RCC 7860 (cell line): ENCODE measurements at places on chromosomes 6 and 20.

- no peak for DNase-seq
Observed at GRCh38 chr6:12355354-12355753, 65.2 kb downstream of the EDN1 start.

GRCh38 chr20:23246717-23247664, 103.6 kb upstream of the NXT1 start:
- DNase-seq, result no peak

- DNase-seq, result no peak
Observed at GRCh38 chr20:39311851-39312506, 349.8 kb downstream of the DHX35 start.

- DNase-seq, result no peak
Observed at GRCh38 chr6:138323821-138324220, 53.9 kb upstream of the SMIM28 start.

DNA sequence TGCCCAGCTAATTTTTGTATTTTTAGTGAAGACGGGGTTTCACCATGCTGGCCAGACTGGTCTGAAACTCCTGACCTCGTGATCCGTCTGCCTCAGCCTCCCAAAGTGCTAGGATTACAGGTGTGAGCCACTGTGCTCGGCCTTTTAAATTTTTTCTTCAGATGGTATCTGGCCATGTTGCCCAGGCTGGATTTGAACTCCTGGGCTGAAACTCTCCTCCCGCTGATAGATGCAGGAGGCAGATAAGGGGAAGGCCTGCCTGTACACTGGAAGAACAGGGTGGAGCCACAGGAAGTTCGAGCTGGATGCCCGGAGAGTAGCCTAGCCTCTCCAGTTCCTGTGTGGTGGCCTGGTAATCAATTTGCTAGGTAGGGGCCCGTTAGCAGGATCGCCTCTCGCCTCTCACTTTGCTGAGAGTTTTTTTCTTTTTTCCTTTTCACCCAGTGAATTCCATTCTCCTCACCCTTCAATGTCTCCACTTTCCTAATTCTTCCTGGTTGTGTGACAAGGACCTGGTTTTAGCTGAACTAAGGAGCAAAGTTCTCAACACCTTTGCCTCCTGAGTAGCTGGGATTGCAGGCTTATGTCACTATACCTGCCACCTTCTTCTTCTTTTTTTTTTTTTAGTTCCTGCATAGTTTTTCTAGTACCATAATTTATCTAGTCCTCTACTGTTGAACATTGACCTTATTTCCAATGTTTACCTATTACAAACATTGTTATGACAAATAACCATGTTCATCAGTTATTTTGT, 19.4 kb upstream of the ITCH start:
- no peak for DNase-seq

- no peak for DNase-seq
Observed at GRCh38 chr6:29679962-29680361, 990 bp downstream of the ZFP57 start.

GRCh38 chr20:48706116-48706656, 121.6 kb downstream of the PREX1 start:
- DNase-seq, result no peak

GRCh38 chr6:11085758-11086435, 7.7 kb upstream of the SMIM13 start:
- peak; percentile 18 for DNase-seq

DNA sequence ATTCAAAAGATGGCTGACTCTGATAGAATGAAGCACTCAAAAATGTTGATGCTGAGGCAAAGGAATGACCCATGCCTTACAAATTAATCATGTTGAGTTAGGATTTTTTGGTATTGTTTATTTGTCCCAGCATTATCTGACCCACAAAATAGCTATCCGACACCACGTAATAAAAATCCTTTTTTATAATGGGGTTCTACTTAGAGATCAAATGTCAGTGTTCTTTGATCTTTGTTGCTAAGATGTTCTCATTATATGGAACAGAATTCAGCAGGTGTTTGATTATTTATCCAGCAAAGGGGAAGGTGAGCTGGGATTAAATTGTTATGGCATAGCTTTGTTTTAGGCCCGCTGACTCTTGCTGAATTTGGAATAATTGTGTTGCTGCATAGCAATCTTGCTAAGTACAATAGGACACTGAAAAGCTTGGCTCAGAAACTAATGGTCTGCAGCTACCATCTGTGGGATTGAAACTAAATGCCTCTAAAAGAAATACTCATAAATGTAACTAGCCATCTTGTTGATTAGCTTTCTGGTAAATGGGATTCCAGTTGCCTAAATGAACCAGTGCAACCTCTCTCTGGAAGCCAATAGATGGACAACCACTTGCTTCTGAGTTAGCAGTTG, 180.2 kb upstream of the HDAC2 start:
- DNase-seq, result no peak

DNA sequence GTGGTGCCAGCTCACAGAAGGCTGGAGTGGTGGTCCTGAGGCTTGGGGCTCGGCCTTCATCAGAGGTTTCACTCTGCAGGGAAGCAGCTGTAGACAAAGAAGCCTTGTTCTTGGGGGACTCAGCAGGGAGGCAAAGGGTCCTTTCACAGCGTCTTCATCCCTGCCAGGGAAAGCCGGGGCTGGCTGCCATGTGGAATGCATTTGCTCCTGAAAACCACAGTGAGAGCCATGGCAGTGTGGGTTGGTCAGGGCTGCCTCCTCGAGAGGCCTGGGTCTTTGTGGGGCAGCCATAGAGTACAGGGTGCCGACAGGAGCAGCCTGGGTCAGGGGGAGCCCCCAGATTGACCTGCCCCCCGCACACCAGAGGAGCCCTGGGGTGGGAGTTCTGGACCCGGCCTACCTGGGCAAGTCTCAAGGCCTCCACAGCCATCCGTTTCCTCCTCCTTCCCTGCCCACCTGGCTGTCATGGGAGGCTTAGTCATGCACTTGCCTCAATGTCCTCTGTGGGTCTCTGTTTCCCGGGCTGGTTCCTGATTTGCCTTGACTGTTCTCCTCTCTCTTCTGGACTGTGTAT, 144.0 kb downstream of the CDC5L start:
- no peak for DNase-seq

GRCh38 chr6:148850964-148851363, 104.1 kb downstream of the UST start:
- DNase-seq, result no peak

- DNase-seq, result no peak
Observed at GRCh38 chr20:37955511-37955910, 52.6 kb downstream of the VSTM2L start.

DNA sequence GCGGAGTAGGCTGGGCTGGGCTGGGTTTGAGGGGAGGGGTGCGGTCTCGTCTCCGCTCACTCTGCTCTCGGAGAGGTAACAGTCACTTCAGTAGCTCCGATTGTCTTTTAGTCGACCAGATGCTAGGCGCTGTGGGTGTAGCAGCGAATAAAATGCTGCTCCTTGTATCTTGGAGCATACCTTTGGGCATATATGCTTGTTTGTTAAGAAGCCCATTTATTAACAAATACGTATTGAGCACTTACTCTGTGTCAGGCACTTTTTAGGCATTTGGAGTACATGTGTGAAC, 545 bp downstream of the ACTR5 start:
- no peak for DNase-seq

DNA sequence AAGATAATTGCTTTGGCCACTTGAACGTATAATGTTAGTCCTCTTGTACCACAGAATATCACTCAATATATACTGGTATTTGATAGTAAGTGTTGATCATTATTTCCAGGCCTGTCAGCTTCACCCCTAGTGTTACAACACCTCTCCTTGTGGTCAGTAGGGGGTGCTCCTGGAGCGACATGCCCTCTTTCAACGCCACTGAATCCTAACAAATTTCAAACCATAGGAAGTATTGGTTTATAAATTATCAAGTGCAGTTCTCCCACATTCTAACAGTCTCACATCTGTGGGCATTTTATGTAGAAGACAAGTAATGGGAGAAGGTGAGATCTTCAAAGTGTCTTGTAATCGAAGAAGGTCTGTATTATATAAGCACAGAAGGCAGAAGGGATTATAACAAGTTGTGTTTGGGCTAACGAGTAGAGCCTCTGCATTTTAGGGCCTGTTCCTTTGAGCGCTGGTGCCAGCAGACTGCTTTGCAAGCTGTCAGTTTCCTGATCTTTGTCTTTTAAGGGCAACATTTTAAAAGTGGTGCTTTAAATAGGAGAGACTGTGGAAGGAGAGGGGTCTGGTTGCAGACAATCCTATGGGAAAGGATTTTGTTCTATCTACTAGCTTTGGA, 57.1 kb upstream of the CEP162 start:
- no peak for DNase-seq

GRCh38 chr6:60952500-60952899, 1333.5 kb downstream of the KHDRBS2 start:
- no peak for DNase-seq

GRCh38 chr6:160963651-160964050, 27.9 kb upstream of the MAP3K4 start:
- DNase-seq, result no peak

- DNase-seq, result no peak
Observed at GRCh38 chr6:45148711-45149341, 179.3 kb upstream of the RUNX2 start.

GRCh38 chr6:16752206-16752866, 8.9 kb downstream of the ATXN1 start:
- DNase-seq, result peak; percentile 63

GRCh38 chr6:145744619-145745018, 9.3 kb upstream of the EPM2A start:
- no peak for DNase-seq

GRCh38 chr6:70708448-70708847, 40.8 kb downstream of the SMAP1 start:
- no peak for DNase-seq

- DNase-seq, result no peak
Observed at GRCh38 chr6:25882051-25882496, 8.0 kb upstream of the SLC17A3 start.

DNA sequence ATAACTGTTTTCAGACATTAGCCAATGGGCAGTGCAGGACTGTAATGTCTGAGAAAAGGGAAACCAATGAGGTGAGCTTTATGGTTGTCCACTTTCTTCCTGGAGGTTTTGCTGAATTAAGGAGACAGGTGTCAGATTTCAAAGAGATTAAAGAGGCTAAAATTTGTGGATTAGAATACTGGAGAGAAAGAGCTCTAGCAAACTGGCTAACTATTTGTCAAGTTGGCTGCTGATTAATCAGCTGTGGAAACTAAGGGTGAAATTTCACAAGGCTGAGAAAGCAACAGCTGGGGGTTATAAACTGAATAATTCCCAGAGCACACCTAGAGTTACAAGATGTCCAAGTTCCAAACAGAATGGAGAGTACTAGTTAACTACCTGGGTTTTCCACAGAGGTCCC, 198.9 kb downstream of the TBC1D32 start:
- no peak for DNase-seq

DNA sequence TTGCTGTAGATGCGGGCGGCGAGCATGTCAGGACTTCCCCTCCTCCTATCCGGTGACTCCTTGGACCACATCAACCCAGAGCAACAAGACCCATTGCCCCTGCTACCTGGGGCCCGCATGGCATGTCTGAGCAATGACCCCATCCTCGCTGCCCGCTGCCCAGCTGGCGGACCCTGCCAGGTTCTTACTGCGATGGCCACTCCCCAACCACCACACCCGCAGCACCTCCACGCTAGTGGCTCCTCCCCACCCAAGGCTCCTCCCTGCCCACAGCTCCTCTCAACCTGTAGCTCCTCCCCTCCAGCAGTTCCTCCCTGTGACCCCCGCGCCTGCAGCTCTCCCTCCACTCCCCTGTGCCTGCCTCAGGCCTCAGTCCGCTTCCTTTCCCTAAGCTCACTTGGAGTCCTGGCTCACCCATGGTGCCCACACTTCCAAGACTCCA, 17.6 kb upstream of the SERPINB9 start:
- DNase-seq, result no peak

DNA sequence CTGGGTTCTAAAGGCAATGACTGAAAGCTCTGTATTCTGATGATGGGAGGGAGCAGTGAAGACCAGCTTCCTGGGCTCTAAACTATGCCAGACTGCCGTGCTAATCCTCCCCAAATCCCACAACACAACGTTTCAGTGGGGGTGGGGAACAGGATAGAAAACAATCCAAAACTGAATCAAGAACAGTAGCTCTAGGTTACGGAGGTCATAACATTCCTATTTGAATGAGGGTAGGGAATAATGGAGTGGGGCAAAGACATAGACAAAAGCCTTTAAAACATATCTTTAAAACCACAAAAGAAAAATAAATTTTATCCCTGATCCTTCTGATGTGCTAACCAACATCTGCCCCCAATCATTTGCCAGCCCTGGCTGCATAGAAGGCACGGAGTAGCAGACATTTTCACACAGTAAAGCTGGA, 7.8 kb downstream of the USP49 start:
- no peak for DNase-seq

- DNase-seq, result no peak
Observed at GRCh38 chr20:40582531-40582930, 106.5 kb downstream of the MAFB start.

DNA sequence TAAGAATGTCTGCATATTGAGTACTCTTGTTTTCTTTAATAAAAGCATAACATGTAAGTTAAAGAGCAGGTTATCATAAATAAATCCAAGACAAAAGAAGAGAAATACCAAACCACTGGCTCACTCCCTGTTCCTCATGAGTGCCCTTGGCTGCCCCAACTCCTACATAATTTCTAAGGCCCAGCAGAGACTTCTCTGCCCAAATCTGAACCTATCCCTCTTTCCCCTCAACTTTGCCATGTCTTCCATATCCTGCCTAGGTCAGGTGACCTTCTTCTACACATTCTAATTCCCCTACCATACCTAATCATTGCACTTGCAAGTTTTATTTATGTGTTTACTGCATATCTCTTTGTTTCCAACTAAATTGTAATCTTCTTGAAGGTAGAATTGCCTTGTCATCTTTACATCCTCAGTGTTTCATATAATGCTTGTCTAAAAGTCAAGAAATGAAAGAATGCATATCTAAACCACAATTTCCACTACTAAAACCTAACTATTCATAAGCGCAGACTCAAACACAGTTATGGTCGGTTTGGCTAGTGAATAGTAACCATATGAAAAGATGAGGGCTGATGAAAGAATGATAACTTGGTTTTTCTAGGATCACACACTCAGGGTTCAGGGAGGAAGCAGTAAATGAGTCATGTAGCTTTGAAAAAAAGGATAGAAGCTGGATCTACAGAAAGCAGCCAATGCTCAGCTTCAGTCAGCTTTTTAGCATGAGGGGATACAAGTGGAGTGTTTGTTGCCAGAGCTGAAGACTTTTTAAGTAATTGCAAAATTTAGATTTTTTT, 53.3 kb upstream of the EYA4 start:
- DNase-seq, result peak; percentile 58

DNA sequence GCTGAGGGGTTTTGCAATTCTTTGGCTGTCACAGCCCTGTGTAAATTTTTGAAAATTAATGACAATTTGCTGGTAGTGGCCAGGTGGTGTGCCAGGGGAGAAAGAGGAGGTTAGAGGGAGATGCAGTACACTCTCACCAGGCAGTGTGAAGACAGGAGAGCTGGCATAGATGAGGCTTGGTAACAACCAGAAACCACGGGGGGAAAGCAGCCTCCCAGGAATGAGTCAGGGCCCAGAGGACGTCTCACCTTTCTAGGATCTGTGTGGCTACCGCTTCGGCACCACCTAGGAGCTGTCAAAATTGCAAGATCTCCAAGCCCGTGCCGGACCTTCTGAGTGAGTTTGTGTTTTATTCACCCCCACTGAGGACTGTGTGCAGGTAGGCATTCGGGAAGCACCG, 171.4 kb downstream of the PACRG start:
- DNase-seq, result no peak

- no peak for DNase-seq
Observed at GRCh38 chr6:130240232-130240631, 17.5 kb upstream of the SAMD3 start.
